ENCODE measurements at places on chromosomes 6 and 20. TPM values are rescaled to one million over a fixed set of nuclear protein-coding genes. Genes with fewer than 3 reads are reported as not detected.

Gene SOX18
- total RNA-seq: 3.3 TPM

- H3K27me3 ChIP-seq: no peaks in the 10 kb centered on the region
- H3K27ac ChIP-seq: no peak overlapping the region
- no peaks in the 10 kb centered on the region for H3K4me1 ChIP-seq
- H3K36me3 ChIP-seq: no peaks in the 10 kb centered on the region
Observed at GRCh38 chr6:11752360-11752759, 26.2 kb downstream of the ADTRP start.

DNA sequence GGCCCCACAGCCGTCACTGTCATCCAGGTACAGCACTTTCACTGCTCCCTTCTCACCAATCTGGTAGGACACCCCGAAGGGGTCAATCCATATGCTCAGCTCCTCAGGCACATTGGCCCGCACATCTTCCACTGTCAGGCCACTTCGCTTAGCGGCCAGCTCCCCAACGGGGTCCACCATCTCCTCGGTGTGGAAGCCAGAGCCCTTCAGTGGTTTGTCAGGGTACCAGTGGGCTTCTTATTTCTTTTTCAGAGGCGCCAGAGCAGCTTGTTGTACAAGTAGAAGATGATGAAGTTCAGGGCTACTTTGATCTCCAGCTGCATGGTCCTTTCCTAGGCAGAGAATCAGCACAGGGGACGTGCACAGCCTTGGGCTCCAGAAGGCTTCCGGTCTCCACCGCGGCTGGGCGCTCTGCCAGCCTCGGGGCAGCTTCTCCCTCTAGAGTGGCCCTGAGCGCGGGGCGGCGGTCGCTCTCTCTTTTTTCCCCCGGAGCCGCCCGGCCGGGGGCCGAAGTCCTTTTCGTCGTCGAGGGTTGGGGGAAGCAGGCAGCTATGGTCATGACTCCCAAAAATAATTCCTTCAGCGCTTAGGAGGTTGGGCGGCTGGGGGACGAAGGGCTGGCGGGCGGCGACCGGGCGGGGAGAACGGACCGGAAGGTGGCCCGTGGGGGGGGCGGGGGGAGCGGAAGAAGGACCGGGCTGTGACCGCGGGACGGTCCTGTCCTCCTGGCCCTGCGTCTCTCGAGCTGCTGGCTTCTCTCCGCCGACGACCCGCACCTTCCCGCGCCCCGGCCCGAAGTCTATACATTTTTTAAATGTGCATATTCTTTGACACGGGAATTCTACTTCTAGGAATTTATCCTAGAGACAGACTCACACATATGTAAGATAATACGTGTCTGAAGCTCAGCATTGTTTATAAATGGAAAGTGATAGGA, 6.5 kb upstream of the ZSCAN9 start:
- H3K27ac ChIP-seq: peak overlapping the region; percentile 40
- H3K36me3 ChIP-seq: no peaks in the 10 kb centered on the region
- no peaks in the 10 kb centered on the region for H3K27me3 ChIP-seq
- H3K4me3 ChIP-seq: peak overlapping the region; percentile 49
- peaks cover 11% of the 10 kb centered on the region for H3K4me1 ChIP-seq

- H3K36me3 ChIP-seq: no peaks in the 10 kb centered on the region
- no peak overlapping the region for H3K27ac ChIP-seq
- DNase-seq: no peak
- H3K4me1 ChIP-seq: peaks cover 20% of the 10 kb centered on the region
Observed at GRCh38 chr6:16273256-16273655, 34.9 kb downstream of the GMPR start.

GRCh38 chr6:26552640-26553188, 14.5 kb downstream of the HMGN4 start:
- H3K27me3 ChIP-seq: no peaks in the 10 kb centered on the region
- H3K4me3 ChIP-seq: peak overlapping the region; percentile 50
- no peak for DNase-seq
- no peaks in the 10 kb centered on the region for H3K36me3 ChIP-seq
- H3K27ac ChIP-seq: no peak overlapping the region

Gene POU5F1
- 1.9 TPM for total RNA-seq

Gene STX7
- 27.8 TPM for total RNA-seq

Gene MCCD1
- total RNA-seq: not detected

Gene LY6G6D
- total RNA-seq: not detected

Gene SPTLC3
- not detected for total RNA-seq

- H3K36me3 ChIP-seq: no peaks in the 10 kb centered on the region
- no peak for DNase-seq
- H3K4me1 ChIP-seq: no peaks in the 10 kb centered on the region
Observed at GRCh38 chr6:129069006-129069405, 186.1 kb downstream of the LAMA2 start.

GRCh38 chr20:56929606-56930005, 300.5 kb downstream of the TFAP2C start:
- no peak overlapping the region for H3K27ac ChIP-seq
- H3K36me3 ChIP-seq: no peaks in the 10 kb centered on the region

DNA sequence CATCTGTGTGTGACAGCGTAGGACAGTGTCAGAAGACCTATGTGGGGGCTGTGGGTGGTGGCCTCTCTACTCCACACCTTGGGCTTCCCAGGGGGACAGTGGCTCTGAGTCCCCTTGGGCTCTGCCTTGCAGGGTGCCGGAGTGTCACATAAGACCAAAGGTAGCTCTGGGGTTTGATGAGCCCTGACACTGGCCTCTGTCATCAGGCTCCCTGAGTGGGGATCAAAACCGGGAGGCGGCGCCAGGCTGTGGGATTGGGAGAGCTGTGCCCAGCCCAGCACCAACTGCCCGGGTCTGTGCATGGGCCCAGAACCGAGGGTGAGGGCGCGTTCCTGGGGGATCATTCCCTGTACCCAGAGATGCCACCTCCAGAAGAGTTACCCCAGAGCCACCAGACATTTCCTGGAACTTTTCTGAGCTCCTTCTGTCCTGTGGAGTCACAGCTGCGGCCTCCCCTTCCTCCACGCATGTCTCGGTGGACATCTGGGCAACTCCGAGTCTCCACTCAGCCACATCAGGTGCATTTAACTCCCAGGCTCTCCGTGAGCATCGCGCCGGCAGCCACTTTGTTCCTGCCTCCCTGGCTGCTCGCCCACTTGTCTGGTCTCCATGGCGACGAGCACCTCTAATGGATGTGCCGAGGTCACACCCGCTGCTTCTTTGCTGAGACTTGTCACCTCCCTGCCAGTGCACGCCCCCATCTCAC, 94.7 kb downstream of the TMEM242 start:
- H3K4me3 ChIP-seq: no peak overlapping the region
- DNase-seq: no peak
- peaks cover 3% of the 10 kb centered on the region for H3K4me1 ChIP-seq
- H3K27ac ChIP-seq: no peak overlapping the region
